ENCODE measurements at places on chromosomes 2 and 18.

DNA sequence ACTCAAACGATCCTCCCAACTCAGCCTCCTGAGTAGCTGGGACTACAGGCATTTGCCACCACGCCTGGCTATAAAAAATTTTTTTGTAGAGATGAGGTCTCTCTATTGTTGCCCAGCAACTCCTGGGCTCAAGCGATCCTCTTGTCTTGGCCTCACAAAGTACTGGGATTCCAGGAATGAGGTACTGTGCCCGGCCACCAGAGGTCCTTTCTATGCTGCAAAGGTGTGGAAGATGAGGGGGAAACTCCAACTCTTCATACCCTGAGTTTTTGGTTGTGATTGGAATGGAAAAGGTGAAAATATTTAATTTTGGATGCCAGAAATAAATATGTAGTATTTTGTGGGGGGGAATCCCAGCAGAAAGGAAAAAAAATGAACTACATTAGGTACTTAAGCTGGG is 36.0 kb downstream of the MRPL33 start:
- no peak for DNase-seq

DNA sequence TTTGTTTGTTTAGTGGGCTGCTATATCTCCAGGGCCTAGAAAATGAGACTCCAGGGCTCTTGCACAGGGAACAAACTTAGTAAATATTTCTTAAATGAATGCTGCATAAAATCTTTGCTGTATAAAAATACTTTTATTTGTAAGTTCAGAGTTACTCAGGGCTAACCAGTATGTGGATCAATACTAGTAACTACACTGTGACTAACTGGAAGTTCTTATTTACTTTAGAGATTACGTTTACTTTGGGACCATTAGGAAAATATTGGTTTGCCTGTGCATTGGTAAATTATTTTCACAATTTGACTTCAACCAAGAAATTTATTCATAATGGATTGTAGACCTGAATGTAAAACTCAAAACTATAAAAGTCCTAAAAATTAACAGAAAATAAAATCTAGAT is 575.5 kb downstream of the RNF144A start:
- no peak for DNase-seq

DNA sequence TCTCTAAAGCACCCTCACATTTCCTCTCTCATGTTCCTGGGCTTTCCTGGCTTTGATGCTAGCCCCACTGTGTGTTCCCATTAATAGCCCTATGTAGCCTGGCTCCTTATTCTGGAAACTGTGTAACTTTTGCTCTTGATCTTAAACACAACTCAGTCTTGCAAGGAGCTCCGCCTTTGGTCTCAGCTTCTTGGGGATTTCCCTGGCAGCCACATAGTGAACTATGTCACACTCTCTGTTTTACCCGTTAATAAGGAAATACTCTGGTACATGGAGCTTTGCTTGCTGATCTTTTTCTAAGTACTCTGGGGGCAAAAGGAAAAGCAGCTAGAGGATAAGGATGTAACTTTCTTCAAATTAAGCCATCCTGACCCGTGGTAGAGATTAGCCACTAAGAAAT is 259.3 kb downstream of the NEDD4L start:
- no peak for DNase-seq

- DNase-seq = no peak
These were observed 44.4 kb upstream of the SETBP1 start for GRCh38 chr18:44636241-44636640.

GRCh38 chr2:238024986-238025385 is 35.8 kb upstream of the SCLY start:
- no peak for DNase-seq

- no peak for DNase-seq
These were observed 28.1 kb upstream of the MYCN start for GRCh38 chr2:15912203-15912602.

DNA sequence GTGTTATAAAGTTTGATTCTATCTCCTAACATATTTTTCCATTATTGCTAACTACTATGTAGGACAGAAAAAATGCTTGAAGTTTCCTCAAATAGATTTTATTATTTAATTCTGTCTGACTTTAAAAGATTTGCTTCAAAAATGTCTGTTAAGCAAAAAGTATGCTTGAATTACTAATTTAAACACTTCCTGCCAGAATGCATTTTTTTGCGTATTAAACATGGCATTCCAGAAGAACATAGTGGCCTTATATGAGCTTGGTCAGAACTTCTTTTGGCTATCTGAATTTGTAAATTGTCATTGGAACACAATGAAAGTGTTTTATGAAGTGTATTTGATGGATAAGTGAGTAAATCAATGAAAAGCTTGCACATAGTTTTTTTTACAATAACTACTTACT is 37.8 kb downstream of the MBD5 start:
- no peak for DNase-seq

DNA sequence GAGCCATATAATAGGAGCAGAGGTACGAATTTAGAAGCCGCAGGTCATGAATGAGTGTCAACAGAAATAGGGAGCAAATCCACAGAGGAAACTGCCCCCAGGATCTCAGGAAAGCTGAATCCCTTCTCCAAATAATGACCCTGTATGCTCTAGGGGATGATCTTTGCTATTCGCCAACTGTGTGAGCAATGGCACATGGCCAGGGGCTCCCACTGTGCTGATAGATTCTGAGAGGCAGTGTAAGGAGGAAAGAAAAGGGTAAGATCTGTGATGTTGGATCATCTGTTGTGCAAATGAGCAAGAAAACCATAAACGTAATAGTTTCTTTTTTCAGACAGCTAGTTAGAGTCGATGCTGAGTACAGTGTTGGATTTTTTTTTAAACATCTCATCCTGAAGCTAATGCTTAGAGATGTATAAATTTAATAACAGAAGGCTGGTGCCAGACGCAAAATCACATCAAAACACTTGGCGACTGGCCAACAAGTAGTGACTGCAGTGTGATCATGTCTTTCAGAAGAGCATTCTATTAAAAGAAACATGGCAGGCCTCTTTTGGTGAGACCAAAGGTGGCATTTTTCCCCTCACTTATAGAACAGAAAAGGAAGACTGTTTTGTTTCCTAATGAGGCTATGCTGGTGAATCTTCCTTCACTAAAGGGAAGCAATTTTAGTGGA is 77.4 kb downstream of the ABCA12 start:
- no peak for DNase-seq

DNA sequence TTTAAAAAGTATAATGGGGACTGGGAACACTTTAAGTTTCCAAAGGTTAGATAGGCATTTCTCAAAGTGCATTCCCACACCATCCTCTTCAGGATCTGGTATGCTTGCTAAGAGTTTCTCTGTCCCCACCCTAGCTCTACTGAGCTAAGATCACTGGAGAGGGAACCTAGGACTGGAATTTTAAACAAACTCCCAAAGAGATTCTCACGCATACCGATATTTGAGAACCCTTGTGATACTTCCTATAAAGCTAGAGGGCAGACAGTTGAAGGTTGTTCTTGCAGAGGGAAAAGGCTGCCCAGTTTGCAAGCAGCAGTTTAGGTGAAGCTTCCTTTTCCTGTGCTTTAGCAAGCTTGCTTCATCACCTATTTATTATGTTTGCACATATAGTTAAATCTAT is 3.6 kb downstream of the CNRIP1 start:
- DNase-seq = no peak

GRCh38 chr2:85920810-85921545 is 32.2 kb upstream of the ST3GAL5 start:
- no peak for DNase-seq

DNA sequence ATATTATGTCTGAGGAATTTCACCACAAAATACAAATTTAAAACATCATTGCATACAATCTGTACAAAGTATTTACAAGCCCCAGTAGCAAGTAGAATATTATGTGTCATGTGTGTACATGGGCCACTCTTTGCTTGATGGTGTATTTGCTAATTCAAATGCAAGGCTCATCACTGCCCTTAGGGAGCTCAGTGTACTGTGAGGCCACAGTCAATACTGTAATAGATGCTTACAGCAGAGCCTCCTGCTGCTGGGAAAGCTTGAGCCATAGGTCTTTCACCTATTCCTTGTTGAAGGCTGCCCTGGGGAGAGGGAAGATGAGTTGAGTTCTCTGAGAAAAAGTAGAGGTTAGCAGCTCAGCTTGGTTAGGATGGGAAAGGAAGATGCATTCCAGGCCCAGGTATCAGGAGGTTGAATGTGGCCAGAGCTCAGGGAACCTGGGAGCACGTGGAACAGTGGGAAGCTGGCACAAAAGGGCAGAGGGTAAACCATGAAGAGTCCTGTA is 189.6 kb downstream of the LRP1B start:
- DNase-seq = no peak

- no peak for DNase-seq
These were observed 121.4 kb downstream of the ASXL3 start for GRCh38 chr18:33699372-33699771.

- no peak for DNase-seq
These were observed 136.1 kb downstream of the NEDD4L start for GRCh38 chr18:58180172-58180571.

DNA sequence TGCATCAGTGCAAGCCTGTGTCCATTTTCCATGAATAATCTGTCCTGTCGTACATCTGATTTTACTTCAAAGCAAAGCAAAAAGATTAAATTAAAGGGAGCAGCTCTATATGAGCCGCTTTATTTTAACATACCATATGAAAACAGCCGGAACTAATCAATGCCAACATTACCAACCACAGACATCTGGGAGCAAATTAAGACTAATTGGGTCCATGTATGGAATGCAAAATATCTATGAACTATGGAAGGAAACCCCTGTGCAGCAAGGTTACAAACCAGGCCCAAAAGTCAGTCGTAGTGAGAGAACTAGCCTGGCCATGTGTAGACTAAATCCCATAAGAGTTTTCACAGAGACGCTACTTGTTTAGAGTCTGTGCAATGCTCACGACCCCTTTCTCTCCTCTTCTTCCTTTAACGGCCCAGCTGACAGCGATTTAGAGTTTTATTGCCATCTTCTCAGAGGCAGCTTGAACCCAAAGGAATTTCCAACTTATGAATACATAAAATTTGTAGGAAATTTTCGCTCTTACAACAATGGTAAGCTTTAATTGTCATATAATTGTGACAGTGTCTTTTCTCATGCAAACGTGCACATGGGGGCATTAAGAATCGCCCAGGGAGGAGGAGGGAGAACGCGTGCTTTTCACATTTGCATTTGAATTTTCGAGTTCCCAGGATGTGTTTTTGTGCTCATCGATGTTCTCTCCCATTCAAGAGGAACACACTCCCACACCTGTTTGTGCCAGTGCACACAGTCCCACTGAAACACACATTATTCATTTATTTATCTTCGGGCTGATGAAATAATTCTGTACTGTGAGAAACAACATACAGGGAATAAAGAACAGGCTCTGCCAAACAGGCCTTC is 52.9 kb upstream of the RPL31 start:
- DNase-seq = no peak

GRCh38 chr18:28372186-28372585 is 195.3 kb upstream of the CDH2 start:
- DNase-seq = no peak

- DNase-seq = no peak
These were observed 156.8 kb downstream of the THADA start for GRCh38 chr2:43438858-43439655.

GRCh38 chr2:86136141-86136540 is 30.1 kb downstream of the PTCD3 start:
- DNase-seq = no peak

DNA sequence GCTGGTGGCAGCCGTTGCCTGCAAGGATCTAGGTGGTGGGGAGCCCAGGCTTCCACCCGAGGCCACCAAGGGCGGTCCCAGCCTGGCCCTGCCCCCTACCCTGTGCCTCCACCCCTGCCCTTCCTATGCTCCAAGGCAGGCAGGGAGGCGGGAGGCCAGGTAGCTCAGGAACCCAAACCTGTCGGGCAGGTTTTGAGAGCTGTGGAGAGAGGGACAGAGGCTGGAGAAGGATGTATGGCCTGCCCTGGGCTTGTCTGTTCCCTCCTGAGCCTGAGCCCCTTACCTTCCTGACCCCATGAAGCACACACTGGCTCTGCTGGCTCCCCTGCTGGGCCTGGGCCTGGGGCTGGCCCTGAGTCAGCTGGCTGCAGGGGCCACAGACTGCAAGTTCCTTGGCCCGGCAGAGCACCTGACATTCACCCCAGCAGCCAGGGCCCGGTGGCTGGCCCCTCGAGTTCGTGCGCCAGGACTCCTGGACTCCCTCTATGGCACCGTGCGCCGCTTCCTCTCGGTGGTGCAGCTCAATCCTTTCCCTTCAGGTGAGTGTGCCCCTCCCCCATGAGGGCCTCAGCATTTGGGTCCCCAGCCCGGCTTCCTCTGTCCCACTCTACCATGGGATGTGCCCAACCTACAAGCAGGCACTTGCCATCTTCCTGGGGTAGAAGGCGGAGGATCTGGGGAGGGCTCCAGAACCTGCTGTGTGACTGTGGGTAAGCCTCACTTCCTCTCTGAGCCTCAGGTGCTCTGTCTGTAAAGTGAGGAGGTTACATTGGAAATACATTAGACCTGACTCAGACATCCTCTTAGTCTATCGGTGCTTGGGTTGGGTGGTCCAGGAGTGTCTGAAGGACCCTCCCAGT is at the start of gene PROM2:
Gene PROM2 (plus strand): TSS at position 159 of the 860 bp plus-strand sequence. CDS start 137 bp downstream, at position 296.
- DNase-seq = no peak

DNA sequence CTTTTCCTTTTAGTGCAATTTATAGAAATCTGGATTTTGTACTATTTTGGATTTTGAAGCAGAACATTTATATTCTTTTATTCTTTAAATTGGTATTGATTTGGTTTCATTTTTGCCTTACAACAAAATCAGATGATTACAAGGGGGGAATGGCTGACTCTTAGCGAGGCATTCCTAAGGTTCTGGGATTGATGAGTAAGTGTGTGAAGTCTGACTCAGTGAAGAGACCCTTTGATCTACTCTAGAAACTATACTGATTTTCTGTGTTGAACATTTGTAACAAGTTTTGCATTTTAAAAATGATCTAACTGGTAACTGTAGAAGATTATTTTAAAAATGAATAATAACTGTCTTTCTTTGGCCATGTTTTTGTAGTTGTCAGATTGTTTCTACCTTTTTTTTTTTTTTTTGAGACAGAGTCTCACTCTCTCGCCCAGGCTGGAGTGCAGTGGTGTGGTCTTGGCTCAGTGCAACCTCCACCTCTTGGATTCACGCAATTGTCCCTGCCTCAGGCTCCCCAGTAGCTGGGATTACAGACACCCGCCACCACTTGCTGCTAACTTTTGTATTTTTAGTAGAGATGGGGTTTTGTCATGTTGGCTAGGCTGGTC is 48.7 kb downstream of the TTC39C start:
- DNase-seq = no peak

DNA sequence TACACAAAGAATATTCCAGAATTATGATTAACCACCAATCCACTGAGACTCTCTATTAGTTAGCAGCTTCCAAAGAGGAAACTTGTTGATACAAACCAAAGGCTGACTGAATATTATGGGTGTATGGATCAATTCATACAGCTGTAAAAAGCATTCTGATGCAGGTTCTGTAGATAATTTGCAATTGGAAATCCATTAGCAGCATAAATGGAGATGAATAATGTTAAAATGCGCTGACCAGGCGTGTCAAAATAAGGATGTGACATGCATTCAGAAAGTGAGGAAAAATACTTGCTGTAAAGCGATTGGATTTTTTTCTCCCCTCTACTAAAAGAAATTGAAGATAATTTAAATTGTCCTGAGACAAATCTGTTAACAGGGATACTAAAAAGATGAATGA is 169.0 kb upstream of the DDX18 start:
- DNase-seq = no peak

Measured in SHP77 treated with DMSO at 0.1 percent for 48 hours (cell line).